Activated CD8-positive, alpha-beta T cell treated with anti-CD3 and anti-CD28 coated beads, Interleukin-2, amount 10 ng/mL, durations not matched to agents 7 days and 5 days (primary cell): ENCODE measurements at places on chromosomes 16 and 17. TPM values are rescaled to one million over a fixed set of nuclear protein-coding genes. Genes with fewer than 3 reads are reported as not detected.

Gene CTRB2
- not detected for total RNA-seq

Gene PNMT
- not detected for total RNA-seq

Gene MAPT
- not detected for total RNA-seq

Gene OR3A2
- total RNA-seq, result 1.2 TPM

Gene TBC1D26
- total RNA-seq, result not detected

- H3K4me3 ChIP-seq, result no peak overlapping the region
- DNase-seq, result no peak
- H3K4me1 ChIP-seq, result no peaks in the 10 kb centered on the region
- H3K27me3 ChIP-seq, result peaks cover 26% of the 10 kb centered on the region
These were observed 62.4 kb upstream of the PMFBP1 start for GRCh38 chr16:72234387-72234786.

DNA sequence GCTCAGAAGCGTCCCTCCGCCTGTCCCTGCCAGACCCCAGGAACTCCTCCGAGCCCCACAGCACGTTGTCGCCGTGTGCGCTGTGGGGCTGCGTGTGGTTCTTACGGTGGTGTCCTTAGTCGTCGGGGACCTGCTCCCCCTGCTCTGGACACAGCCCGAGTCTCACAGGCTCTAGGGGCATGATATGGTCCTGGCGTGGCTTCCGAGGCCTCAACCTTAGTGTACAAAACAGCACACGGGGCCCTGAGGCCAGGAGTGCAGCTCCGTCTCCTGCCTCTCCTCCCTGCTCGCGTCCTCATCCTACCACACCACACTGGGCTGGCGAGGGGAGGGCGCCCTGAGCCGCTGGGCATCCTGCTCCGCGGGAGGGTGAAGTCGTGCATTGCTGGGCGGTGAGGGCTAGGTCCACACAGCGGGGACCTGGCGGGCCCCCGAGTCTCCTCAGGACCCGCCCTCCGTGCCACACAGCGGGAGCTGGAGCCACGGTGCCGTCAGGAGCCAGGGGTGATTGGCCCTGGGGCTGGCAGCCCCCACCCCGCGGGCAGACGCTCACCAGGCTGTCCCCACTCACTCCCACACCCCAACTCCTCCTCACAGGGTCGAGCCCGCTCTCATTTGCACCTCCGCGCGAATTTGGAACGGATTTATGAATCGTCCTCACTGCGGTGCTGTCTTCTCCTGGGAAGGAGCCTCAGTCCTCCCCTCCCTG is 1.2 kb upstream of the MAFG start:
- no peak for DNase-seq
- H3K4me1 ChIP-seq, result peaks cover 30% of the 10 kb centered on the region
- H3K27ac ChIP-seq, result no peak overlapping the region
- peak overlapping the region; percentile 54 for H3K4me3 ChIP-seq

DNA sequence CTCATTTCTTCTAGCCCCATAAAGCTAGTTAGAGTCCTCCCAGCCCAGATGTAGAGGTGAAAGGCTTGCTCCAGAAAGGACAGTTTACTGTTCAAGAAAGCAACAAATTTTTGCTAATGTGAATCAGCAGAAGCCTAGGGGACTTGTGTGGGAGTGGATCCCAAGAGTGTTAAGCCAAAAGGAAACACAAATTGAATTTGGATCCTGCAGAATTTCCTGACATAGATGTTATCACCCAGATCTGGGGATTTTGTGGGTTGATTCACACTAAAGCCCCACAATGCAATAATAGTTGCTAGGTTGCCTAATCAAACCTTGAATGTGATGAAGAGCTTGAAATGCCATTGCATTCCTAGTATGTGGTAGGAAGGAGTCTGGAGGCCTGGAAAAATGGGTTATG is 135.2 kb upstream of the HS3ST3A1 start:
- peaks cover 6% of the 10 kb centered on the region for H3K27me3 ChIP-seq
- no peaks in the 10 kb centered on the region for H3K36me3 ChIP-seq
- H3K27ac ChIP-seq, result no peak overlapping the region
- H3K4me3 ChIP-seq, result no peak overlapping the region

DNA sequence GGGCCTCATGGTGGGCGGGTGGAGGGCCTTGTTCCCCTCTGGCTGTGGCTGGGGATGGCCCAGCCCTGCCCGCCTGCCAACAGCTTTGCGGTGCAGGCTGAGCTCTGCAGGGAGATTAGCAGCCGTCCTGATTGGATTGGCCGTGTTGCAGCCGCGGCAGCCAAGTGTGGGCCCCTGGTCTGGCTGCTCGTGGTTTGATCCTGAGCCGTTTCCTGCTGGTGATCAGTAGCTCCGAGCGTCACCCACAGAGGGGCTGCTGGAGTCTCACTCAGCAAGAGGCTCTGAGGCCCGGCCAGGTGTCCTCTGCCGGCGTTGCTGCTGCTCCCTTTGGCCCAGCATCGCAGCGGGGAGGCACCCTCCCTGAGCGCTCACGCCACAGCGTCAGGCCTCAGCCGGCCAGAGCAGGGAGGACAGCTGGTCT is 32.5 kb downstream of the BAIAP2 start:
- no peak for DNase-seq
- no peaks in the 10 kb centered on the region for H3K27me3 ChIP-seq
- no peak overlapping the region for H3K27ac ChIP-seq

DNA sequence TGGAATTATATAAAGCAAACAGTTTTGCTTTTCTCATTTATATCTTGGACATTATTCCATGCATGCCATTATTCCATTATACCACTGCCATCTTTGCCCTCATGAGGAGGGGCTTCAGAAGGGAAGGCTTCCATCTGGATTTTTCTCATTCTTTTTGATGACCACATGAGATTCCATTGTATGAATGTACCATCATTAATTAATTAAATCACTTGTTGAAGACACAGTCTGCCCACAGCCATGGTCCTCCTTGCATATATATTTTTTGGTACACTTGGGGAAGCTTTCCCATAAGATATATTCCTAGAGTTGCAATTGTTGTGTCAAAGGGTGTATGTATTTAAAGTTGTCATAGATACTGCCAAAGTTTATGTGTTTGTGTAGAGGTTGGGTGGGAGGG is 7.1 kb downstream of the ARL4D start:
- DNase-seq, result no peak
- no peaks in the 10 kb centered on the region for H3K36me3 ChIP-seq
- H3K4me1 ChIP-seq, result peaks cover 3% of the 10 kb centered on the region

DNA sequence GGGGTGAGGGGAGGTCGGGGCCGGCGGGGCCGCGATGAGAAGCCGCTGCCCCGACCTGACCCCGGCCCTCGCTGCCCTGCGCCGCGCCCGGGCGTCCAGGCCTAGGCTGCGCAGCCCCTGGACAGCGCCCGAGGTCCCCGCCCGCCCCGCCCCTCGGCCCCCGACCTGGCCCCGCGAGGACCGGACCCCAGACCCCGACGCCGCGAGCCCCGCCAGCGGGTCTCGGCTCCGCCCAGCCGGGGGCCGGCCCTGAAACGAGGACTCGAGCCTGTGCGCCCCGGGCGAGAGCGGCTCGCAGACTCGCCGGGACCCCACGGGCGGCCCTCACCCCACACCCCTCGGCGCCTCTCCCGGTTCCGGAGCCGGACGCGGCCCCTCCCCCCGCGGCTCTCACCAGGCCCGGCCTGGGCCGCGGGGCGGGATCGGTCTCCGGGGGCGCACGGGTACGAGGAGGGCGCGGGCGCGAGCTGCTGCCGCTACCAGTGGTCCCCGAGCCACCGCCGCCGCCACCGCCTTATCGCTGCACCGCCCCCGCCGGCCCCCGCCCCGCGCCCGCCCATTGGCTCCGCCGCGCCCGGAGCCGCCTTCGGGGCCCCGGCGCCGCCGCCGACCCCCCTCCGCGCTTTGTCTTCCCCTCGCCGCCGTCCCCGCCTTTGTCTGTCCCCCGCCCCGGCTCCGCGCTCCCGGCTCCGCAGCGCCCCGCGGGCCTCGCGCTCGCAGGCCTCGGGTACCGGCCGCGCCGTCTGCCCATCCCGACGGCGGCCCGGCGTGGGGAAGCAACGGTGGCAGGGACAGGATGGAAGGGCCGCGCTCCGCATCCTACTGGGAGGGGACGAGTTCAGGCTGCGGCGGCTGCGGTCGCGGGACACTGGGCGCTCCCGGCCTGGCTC is at the start of gene LIMD2:
Gene LIMD2 (minus strand): TSS at position 488 of the 890 bp plus-strand sequence. CDS start 827 bp downstream, outside the sequence.
- DNase-seq, result peak; percentile 86
- H3K27ac ChIP-seq, result peak within 1 kb of the TSS; percentile 98
- H3K4me1 ChIP-seq, result peaks cover 64% of the 10 kb centered on the region
- peak within 1 kb of the TSS; percentile 96 for H3K4me3 ChIP-seq
- H3K27me3 ChIP-seq, result no peaks in the 10 kb centered on the region

DNA sequence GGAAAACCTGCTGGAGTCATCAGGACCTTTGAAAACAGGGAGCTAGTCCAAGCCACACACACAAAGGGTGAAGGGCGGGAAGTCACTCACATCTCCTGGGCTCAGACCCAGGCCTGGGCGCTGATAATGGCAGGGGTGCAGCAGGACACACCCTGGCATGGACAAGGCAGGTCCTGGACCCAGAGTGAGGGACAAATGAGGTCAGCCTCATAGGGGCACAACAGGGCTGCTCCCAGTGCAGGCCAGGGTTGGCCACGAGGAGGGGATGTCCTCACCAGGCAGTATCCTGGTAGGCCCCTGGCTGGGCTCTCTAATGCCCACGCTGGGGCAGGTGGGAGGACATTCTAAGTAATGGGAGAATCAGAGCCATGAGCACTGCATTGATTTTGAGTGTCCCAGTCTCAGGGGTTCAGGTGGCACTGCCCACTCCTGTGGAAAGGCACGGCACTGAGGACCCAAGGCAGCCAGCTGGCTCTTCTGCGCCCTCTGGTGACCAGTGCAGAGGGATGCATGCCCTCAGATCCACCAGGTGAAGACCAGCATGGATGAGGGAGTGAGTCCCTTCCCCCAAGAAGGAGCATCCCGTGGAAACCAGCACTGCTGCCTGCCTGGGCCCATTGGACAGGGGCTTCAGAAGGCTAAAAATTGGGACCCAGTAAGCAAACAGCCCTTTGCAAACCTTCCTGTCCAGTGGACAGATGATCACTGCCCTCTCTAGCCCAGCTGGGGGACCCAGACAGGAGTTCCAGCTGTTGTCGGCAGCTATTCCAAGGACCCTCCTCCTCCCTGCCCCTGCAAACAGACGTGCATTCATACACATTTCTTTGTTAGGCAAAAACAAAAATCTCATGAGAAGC is 23.4 kb upstream of the SREBF1 start:
- no peaks in the 10 kb centered on the region for H3K27me3 ChIP-seq
- no peaks in the 10 kb centered on the region for H3K36me3 ChIP-seq
- H3K4me3 ChIP-seq, result no peak overlapping the region
- H3K27ac ChIP-seq, result no peak overlapping the region

DNA sequence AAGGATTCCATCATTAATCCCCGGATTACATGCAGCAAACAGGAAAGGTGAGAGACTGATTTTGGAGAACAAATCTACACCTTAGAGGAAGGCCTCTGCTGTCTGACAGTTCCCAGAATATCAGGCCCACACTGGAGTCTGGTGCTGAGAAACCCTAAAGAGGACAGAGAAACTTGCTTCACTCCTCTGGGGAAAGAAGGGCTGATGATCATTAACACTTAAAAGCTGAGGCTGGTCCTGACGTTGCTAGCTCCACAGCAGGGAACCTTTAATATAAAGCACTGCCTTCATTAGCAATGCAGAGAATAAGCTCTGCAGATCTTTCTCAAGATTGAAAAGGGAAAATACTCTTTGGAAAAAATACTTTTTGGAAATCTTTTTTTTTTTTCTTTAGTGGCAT is 1472.4 kb upstream of the GOT2 start:
- H3K27ac ChIP-seq, result no peak overlapping the region
- DNase-seq, result no peak
- H3K4me1 ChIP-seq, result no peaks in the 10 kb centered on the region
- no peak overlapping the region for H3K4me3 ChIP-seq

- H3K36me3 ChIP-seq, result no peaks in the 10 kb centered on the region
- DNase-seq, result no peak
- no peak overlapping the region for H3K4me3 ChIP-seq
- H3K4me1 ChIP-seq, result peaks cover 11% of the 10 kb centered on the region
- no peak overlapping the region for H3K27ac ChIP-seq
These were observed 3.7 kb downstream of the SLC26A11 start for GRCh38 chr17:80223838-80224497.

GRCh38 chr17:48123111-48123510 is 15.5 kb downstream of the SNX11 start:
- no peaks in the 10 kb centered on the region for H3K4me1 ChIP-seq
- DNase-seq, result no peak
- H3K36me3 ChIP-seq, result peaks cover 40% of the 10 kb centered on the region
- no peaks in the 10 kb centered on the region for H3K27me3 ChIP-seq
- H3K27ac ChIP-seq, result peak overlapping the region; percentile 39

DNA sequence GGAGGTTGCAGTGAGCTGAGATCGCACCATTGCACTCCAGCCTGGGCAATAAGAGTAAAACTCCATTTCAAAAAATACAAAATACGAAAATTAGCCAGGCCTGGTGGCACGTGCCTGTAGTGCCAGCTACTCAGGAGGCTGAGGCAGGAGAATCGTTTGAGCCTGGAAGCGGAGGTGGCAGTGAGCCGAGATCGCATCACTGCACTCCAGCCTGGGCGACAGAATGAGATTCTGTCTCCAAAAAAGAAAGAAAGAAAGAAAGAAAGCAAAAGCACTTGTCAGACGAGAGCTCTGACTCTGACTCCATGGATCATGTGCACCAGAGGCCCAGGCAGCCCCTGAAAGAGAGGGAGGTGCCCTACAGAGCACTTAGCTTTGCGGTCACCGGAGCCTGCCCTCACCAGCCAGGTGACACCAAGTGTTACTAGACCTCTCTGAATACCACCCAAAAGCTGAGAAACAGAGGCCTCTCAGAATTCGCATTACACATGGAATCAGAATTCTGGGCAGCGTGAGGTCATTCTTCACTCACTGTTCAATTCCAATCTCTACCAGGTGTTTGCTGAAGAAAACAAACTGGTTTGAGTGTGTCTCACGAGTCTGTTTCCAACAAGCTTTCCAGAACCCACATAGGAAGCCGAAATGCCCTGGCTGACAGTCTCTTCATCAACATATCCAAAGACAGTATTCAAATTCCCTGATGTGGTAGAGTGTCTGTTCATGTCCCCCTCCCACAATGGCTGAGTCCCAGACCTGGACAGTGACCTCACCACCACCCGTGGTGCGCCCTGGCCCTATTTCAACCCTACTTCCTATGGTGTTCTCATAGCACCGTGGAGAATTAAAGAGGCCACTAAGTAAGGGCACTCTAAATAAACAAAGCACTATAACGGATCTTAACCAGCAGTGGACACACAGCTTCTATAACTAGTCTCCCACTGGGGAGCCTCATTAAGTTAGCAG is 1.5 kb downstream of the FLCN start:
- DNase-seq, result peak; percentile 28
- peaks cover 3% of the 10 kb centered on the region for H3K27me3 ChIP-seq
- peaks cover 15% of the 10 kb centered on the region for H3K36me3 ChIP-seq
- peak overlapping the region; percentile 99 for H3K27ac ChIP-seq
- H3K4me1 ChIP-seq, result peaks cover 31% of the 10 kb centered on the region
- peak overlapping the region; percentile 93 for H3K4me3 ChIP-seq

GRCh38 chr16:28183484-28183883 is 28.3 kb downstream of the XPO6 start:
- H3K27ac ChIP-seq, result no peak overlapping the region
- no peaks in the 10 kb centered on the region for H3K27me3 ChIP-seq
- H3K4me1 ChIP-seq, result peaks cover 84% of the 10 kb centered on the region
- no peak for DNase-seq
- no peak overlapping the region for H3K4me3 ChIP-seq
- H3K36me3 ChIP-seq, result peaks cover 72% of the 10 kb centered on the region
